ENCODE measurements at places on chromosomes 5 and 9.
A peak's percentile ranks its signal among the peaks of the same experiment; 100 is the strongest.

GRCh38 chr5:8805653-8806052, 740.2 kb downstream of the SEMA5A start:
- no peak for DNase-seq

- DNase-seq, result no peak
Measured at GRCh38 chr9:20227166-20227874, 395.0 kb downstream of the MLLT3 start.

GRCh38 chr5:73443829-73444498, 4.6 kb downstream of the FOXD1 start:
- DNase-seq, result no peak

DNA sequence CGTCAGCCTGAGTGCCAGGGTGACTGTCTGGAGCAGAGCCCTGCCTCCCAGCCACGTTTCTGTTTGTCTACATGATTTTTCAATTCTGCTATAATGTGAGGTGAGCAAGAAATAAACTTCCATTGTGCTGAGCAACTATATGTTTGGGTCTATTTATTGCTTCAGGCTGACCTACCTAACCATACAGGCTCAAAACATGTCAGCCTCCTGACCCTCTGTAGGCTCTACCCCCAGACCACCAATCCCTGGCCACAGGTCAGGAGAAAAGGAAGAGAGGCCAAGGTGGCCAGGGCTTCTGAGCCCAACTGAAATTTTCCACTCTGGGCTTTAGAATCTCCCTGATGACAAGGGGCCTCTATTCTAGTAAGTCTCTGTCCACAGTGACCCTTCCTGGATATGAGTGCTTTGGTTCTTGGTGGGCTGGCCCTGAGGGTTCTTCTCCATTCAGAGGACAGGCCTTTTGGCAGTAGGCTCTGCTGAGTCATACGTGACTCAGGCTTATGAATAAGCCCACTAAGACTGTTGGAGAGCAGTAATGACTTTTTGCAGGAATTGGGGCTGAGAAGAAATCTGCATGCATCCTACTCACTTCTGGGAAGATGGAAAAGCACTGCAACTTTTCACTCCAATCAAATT, 117.2 kb upstream of the TBCA start:
- no peak for DNase-seq

DNA sequence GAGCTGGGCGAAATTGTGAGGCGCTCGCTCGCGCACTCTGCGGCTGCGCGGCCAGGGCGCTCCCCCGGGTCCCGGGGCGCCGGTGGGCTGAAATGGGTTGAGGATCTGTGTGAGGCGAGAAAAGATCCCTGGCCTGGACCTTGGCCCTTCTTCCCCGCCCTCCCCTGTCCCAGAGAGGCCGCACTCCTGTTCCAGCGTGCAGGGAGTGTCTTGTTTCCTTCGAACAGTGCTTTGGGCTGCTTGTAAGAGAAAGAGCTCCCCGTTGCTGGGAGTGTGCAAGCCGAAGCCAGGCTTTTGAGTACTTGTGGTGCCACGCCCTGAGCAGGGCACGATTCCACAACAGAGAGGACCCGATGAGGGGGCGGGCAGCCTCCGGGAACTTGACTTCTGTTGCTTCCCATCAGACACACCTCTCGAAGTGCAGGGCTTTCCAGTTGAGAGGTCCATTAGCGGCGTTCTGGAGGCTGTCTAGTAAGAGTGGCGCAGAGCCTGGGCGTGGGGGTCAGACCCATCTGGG, 535 bp downstream of the DOLPP1 start:
- no peak for DNase-seq

DNA sequence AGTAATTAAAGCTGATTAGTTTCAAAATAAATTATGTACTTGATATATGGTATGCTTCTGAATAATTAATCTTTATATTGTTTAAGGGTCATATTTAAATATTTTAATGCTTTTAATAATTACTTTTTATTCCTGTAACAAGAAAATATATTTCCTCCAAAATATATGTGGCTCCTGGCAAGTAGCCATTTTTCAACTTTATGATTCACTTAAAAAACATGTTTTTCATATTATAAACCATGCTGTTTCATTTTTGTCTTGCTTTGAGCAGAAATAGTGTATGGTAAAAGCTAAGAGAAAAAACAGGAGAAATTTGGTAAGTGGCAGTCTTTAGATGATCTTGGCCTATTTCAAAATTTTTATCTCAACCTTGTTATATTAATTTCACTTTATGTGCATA, 14.6 kb downstream of the SPATA9 start:
- no peak for DNase-seq

DNA sequence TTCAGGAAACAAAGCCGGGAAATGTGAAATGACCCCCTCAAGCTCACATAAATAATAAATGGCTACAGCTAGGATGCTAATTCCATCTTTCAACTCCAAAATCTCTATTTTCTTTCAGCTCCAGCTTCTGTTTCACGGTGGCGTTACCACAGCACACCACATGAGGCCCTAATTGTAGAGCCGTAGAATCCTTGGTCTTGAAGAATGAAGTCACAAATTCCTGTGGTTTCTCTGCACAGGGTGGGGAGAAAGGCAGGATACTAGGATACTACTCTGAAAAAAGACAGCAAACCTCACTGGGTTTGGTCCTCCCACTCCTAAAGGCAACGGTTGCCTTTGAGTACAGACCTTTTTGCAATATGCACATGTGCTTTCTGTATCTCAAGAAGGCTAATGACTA, 13.9 kb upstream of the RARS1 start:
- DNase-seq, result no peak

DNA sequence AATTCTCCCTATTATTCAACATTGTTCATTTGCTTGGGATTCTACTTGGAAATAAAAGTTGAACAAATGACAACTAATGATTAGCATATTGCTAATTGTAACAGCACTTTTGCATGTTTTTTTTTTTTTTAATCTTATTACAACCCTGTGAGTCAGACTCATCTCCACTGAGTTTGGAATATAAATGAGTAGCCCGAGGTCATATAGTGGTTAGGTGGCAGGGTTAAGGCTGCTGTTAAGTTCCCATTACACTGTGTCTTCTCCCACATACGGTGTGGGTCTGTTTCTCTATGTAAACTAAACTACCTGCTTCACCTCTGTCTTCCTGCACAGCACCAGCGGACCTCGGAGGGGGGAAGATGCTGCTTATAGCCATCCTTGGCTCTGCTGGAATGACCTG, 92.4 kb downstream of the EQTN start:
- no peak for DNase-seq

- no peak for DNase-seq
Measured at GRCh38 chr5:106699198-106699597, 971.5 kb downstream of the EFNA5 start.

DNA sequence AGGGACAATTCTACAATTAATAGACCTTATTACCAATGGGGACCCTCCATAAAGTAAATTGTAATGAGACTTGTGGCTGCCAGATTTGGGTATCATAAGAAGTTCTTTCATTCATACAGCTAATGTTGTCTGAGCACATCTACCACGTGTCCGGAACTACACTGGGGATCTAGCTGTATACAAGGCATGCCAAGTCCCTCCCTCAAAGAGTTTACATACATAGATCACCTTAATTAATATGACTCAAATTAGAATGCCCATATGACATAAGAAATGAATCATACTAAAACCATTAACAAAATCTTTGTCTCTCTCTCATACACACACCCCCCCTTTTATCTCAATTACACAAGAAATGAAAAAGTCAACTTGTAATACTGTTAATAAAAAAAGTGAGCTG, 18.0 kb upstream of the NR4A3 start:
- DNase-seq, result no peak

GRCh38 chr5:73636408-73636807, 10.4 kb downstream of the ARHGEF28 start:
- DNase-seq, result no peak

GRCh38 chr9:93676310-93677047, 100.1 kb downstream of the PHF2 start:
- peak; percentile 1 for DNase-seq

DNA sequence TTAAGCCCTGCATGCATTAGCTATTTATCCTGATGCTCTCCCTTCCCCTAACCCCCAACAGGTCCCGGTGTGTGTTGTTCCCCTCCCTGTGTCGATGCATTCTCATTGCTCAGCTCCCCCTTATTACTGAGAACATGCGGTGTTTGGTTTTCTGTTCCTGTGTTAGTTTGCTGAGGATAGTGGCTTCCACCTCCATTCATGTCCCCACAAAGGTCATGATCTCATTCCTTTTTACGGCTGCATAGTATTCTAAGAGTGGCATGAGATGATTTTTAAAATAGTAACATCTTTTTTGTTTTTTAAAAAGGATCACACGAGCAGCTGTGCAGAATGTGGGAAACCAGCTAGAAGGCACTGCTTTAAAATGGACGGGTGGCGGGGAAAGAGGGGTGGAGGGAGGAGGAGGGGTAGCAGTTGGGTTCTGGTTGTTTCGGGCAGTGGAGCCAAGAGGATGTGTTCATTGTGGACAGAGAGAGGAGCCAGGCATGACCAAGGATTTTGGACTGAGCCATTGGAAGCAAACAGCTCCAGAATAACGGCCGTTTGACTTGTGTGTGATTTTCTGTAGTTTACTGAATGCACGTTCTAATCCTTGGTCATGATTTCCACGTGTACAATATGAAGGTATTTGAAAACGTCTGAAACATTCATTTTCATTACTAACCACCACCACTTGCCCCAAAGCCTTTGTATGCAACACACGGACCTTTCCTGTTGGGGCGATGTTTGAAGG, 1.7 kb upstream of the TENT4A start:
- no peak for DNase-seq

DNA sequence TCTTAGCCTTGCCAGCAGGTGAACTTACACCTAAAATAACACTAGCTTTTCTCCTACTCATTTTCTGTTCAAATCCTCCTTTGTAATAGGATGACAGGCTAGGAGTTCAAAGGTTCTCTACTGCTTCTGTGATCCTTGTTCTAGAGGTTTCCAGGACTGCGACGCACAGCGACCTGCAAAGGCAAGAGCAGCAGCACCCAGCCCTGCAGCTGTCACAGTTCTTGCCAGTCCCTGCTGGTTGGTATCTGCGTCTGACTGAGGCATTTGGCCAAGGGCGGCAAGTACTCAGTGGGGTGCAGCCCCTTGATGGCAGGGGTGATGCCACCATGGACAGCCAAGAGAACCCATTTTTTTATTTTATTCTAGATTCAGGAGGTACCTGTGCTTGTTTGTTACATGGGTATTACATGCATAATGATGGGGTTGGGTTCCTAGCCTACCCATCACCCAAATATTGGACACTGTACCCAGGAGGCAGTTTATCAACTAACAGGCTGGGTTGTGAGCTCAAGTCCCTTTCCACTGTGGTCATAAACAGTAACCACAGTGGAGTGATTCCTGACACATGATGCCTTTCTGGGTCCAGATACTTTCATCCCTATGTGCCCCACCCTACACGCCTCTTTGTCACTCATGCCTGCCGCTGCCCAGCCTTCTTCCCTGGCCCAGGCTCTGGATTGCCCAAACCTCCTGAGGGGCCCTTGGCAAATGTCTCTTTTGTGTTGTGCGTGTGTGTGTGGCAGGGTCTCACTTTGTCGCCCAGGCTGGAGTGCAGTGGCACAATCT, 111.0 kb downstream of the GAPVD1 start:
- DNase-seq, result no peak

- DNase-seq, result no peak
Measured at GRCh38 chr9:137058521-137059234, 4.8 kb upstream of the ENTPD2 start.

Data from stimulated activated naive CD8-positive, alpha-beta T cell treated with anti-CD3 and anti-CD28 coated beads, Interleukin-15, Interleukin-2, amounts not matched to agents 100 U/mL and 50 U/mL, for 24 hours (primary cell).